ENCODE measurements at places on chromosomes 6 and 20.

DNA sequence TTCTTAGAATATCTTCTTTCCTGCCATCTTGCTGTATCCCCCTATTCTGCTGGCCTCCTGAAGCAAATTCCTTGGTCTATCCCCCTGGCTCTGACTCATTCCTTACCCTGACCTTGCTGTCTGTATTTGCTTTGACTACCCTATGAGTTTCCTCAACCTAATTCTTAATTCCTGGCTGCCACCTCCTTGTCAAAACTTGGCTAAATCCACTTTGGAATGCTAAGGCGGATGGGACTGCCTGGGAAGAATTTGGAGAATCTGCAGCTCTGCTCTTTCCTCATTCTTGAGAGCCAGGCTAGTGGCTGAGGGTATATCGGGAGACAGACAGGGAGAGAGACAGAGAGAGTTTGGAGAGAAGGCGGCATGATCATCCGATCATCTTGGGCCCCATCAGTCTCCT is 24.4 kb downstream of the CAP2 start:
- no peak for DNase-seq

DNA sequence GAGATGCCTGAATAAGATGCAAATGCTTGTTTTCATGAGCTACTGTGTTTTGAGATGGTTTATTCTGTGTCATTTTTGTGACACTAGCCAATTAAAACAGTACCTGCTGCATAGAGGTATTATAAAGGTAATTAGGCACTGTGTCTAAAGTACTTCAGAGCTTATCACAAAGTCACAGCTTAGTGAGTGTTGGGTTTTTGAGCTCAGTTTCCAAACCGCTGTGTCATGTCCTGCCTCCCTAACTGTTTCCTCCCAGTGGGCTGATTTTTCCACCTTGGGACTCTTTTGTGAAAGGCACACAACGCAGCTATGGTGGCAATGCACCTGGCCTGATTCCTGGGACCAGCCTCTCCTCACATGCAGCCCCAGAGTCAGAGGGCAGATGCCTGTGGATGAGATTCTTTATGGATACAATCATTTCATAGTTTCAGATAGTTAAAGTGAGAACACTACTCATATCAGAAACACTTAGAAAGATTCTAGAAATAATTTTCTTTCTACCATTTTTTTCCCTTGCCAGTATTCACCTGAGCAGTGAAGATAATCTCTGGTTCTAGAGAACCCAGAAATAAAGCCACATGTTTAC is 41.3 kb upstream of the TAGAP start:
- DNase-seq, result no peak

DNA sequence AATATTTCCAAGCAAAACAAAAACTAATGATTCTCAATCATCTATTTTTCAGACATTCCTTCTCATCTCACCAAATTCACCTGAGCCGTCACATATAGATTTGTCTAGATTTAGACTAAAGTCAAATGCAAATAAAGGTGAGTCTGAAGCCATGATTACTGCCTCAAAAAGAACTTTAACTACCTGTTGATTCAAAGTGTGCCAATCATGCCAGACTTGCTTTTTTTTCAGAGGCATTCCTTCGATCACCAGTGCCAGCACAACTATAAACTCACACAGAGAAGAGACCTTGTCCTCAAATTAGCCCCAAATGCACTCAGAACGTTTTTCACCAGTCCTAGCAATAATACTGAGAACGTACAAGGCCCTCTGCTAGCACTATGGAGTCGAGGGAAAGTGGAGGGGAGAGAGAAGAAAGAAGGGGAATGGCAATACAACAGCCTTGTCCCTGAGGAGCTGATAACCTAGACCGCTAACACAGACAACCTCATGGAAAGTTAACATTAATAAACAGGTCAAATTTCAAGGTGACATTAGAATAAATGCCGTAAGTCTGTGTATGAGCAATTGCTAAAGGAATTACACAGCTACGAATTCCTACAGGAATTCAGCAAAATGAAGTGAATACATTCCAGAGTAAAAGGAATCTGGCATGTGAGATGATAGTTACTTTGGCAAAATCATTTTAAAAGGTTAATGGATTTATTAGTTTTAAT is 60.9 kb downstream of the EPB41L2 start:
- DNase-seq, result no peak

DNA sequence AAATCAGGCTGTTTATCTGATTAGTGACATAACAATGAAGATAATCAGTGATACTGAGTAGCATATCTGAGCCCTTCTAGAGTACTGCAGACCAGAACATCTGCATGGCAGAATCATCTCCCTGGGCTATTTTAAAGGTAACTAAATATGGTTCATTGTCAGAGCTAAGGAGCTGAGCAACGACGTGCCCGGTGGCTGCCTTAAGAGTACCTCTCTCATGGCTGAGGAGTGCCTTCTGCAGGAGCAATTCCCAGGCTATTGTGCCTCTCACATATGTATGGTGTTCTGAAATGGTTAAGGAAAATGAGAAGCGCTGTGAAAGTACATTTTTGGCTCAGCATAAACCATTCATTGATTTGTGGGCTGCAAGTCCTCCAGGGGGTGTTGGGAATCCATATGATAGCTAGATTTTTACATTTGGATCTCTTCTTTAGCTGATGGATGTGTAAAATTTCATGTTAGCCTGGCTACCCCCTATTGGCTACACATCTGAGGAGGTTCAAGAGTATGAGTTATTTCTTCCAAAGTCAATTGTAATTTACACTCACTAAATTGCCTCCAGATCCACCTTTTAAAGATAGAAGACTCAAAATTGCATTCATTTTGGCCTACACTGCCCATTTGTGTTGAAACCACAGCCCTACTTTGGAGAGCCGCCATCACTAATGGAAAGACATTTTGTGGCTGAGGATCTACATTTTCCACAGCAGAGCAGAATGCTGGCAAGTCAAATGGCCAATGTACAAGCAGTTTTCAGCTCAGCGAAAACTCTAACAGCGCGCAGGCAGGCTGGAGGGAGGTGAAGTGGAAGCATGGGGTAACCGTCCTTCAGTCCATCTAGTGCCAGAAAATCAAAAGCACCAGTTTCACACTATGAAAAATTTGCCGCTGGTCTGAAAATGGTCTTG is 198.0 kb downstream of the SIM1 start:
- no peak for DNase-seq

DNA sequence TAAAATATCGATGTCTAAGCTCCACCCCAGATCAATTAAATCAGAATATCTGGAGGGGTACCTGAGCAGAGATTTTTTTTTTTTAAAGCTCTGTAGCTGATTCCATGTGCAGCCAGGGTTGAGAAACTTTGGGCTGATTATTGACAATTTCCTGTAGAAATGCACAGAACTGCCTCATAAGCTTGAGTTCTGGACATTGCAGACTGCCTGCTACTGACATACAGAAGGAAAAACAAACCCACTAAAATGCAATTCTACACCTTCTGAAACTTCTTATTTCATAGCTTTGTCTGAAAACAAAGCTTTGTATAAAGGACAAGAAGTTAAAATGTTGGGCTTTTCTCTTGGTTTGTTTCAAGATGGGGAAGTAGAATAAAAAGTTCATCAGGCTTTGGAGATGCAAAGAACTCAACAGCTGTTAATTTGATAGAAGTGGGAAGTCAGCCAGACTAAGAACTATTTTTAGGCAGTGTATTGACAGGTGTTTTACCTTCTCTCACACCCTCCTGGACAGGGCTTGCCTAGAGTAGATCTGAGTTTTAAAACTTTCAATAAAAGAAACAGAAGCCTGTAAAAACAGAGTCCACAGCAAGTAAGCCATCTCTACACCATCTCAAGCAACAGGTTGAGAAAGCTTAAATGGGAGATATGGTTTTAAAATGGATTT is 147.7 kb downstream of the KCNQ5 start:
- DNase-seq, result no peak

DNA sequence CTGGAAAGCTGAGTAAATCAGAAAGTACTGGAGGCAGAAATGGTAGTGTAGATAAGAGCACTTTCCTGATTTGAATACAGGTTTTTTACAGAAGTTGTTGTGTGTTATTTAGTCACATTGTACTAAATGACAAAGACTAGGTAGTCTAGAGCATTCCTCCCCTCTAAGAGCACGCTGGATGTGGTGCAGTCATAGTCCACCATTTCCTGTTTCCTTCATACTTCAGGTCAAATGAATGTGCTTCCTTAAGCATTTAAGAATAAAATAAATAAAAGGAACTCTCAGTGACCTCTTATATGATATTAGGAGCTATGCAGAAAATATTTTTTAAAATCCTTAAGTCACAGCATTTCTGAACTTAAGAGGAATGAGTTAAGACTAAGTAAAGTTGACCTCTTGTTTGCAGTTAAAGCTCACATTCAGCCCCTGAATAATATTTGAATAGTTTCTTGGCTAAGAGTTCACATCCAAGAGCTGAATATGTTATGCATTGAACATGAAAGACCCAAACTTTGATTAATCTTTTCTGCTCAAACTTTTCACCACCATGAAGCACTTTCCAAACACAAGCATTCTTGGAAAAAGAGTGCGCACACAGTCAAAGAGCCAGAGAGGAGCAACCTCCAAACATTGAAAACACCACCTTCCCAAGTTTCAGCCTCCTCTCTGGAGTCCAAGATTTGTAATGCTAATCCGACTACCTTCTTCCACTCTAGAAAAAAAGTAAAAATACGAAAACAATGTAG is 53.4 kb upstream of the TMEM30A start:
- DNase-seq, result no peak

All from stimulated activated naive CD8-positive, alpha-beta T cell treated with anti-CD3 and anti-CD28 coated beads, Interleukin-15, amount 100 ng/mL, for 72 hours (primary cell).